Frontal cortex (tissue), 4 donors: ENCODE measurements at places on chromosomes 16 and 17.
A peak's percentile ranks its signal among the peaks of the same experiment; 100 is the strongest.

GRCh38 chr17:47287068-47287467 lies 33.4 kb downstream of the ITGB3 start:
- no peak for DNase-seq

DNA sequence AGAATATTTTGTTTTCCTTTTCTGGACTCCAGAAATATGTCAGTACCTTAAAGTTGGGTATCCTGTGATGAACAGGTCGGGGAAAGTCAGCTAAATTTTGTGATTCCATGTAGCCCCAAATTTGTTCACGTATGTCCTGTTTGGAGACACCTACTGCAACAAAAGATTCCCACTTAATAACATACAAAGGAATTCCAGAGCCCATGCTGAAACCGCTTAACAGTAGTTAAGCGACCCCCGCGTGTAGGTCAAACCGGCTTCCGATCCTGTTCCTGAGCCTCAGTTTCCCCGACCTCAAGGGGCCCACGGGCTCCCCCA lies 477 bp downstream of the MTHFSD start:
- DNase-seq = no peak

GRCh38 chr17:62630365-62631085 lies 3.1 kb downstream of the MRC2 start:
- DNase-seq = no peak

- DNase-seq = peak; percentile 40
Observed at GRCh38 chr16:12271006-12271405, 294.5 kb downstream of the SNX29 start.

DNA sequence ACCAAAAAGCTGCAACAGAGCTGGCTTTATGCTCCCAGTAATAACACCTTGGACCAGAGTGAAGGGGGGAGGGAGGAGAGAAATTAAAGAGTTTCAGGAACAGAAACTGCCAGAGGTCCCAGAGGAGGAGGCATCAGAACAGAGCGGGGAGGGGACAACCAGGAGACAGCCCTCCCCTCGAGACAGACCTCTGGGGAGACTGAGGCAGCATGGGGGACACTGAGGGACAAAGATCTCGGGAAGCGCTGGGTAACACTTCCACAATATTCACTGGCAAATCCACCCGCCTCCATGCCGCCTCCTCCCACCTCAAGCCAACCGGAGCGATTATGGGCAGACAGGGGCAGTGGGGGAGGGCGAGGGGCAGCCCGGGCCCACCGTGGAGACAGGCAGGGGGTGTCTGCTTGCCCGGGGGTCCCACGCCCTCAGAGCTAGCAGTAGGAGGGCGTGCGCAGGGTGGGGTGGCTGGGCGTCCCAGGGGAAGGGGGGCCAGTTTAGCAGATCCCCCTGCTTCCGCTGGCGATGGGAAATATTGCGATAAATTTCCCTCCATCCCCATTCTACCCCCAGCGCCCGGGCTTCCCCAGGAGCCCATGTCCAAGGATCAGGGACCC lies 1.2 kb downstream of the PCGF2 start:
- no peak for DNase-seq

DNA sequence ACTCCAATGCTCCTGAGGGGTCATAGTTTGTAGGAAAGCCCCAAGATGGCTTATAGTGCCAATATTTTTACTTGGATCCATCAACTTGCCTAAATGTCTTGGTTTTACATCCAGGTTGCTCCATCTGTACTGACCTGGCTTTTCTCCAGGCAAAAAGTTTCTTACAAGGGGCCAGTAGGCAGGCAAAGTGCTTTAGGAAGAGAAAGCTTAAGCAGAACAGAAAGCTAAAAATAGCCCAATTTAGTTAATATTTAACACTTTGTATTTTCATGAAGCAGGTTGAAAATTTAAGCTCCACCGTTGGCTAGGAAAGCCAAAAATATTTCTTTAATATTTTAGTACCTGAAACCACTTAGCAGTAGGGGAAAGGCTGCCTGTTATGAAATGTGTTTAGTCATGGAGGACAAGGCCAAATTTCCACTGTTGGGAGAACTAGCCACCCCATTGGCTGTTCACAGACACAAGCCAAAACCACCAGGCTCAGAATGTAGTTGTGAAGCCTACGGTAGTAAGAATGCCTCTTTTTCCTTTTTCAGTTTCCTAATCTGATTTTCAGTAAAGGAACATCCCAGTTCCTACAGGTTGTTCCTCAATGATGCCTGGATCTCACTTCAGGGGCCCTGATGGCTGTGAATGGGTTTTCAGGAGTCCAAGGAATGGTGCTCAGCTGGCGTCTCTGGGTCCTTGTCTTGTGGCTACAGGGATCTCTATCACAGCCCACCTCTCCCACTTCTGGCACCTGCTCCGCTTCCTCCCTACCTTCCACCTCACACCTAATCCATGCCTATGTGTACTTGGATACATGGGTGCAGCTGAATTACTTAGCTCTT lies 324.8 kb downstream of the PMP22 start:
- no peak for DNase-seq

GRCh38 chr16:86151239-86151851 lies 252.4 kb downstream of the IRF8 start:
- no peak for DNase-seq

GRCh38 chr17:7411427-7411750 lies 3.7 kb downstream of the NLGN2 start:
- DNase-seq = no peak

DNA sequence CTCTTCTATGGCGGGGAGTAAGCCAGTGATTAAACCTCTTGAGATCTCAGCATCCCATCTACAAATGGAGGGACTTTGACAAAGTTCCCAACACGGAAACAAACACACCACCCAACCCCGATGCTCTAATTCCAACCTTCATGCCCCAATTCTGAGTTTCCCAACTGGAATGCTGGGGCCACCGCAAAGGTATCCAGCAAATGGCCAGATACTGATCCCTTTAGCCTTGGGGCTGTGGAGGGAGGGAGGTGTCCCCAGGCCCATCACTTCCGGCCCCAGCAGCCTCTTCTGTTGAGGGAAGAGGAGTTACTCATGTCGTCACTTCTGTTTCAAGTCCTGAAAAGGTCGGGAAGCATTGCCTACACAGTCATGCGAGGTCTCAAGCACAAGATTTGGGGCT lies 154.8 kb upstream of the RPH3AL start:
- no peak for DNase-seq

DNA sequence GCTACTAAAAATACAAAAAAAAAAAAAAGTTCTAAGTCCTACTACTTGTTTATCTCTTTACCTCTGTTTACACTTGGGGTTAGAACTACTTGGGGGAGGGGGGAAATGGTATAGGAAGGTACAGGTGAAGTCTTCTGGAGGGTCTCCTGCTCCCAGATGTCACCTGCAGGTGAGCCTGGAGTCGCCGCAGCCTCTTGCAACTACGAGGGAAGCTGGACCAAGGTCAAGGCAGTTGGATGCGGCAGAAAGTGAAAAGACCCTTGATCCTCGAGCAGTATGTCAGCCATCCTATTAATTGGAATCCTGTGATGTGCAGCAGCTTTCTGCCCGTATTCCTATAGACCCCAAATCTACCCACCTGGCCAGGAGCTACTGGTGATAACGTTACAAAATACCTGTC lies 33.0 kb downstream of the HAPSTR1 start:
- DNase-seq = no peak

GRCh38 chr16:19888834-19889233 lies 4.2 kb upstream of the GPRC5B start:
- DNase-seq = no peak

- no peak for DNase-seq
Observed at GRCh38 chr17:16492613-16493530, 879 bp upstream of the LRRC75A start.

DNA sequence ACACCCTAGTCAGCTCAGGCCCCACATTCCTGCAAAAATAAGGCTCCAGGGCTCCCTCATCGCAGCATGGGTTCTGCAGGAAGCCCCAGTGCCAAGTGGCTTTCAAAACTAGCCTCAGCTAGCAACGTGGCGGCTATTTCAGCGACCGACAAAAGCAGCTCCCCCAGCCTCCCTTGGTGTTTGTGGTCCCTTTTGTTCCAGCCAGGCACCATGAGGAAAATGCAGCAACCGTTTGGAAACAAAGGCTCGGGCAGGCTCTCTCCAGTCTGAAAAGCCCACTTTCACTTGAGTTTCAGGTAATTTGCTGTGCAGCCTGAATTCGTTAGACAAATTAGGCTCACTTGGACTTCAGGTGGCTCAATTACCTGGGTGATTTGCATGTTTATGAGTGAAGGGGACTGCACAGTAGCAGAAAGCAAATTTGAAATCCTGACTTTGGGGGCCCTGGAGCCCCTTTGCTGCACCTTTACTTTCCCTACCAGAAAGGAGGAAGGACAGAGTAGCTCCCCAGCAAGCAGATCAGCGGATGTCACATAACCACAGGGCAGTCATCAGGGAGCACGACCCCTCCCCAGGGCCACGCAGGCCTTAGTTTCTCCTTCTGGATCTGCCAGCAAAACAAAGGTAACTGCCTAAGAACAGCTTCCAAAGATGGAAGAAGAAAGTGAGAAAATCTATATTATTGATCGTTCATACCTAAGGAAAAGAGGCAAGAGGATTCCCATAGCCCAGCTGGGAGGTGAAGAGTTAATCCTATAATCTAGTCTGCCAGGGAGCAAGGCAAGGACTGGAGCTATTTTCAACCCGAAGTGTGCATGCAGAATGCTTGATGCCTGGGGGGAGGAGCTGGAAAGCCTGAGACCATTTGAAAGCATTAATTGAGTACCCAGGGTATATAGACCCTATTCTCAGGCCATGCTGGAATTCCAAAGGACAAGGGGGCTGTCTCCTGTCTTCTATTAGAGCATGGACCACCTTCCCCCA lies 143.1 kb upstream of the SDK2 start:
- no peak for DNase-seq

DNA sequence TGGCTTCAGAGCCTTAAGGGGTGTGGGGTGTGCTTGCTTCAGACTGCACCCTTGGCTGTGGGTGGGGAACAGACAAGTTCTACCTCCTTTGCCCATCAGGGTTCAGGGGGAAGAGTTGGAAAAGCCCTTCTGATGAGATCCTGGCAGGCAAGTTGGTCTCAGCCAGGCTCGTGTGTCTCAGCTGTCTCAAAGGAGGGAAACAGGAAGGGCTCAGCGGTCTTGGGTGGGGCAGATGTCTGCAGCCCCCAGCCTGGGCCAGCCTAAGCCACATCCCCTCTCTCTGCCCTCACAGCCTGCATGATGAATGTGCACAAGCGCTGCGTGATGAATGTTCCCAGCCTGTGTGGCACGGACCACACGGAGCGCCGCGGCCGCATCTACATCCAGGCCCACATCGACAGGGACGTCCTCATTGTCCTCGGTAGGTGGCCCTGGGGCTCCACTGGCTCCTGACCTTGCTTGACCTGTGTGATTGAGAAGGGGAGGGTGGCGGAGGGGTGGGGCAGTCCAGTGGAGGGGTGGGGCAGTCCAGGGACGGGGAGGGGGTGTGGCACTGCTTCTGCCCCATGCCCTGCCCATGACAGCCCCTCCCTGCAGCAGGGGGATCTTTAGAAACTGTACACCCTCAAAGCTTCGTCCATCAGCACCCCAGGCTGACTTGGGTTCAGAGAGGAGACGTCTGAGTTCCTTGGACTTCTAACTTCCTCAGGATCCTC lies 199.5 kb downstream of the PRKCB start:
- no peak for DNase-seq

DNA sequence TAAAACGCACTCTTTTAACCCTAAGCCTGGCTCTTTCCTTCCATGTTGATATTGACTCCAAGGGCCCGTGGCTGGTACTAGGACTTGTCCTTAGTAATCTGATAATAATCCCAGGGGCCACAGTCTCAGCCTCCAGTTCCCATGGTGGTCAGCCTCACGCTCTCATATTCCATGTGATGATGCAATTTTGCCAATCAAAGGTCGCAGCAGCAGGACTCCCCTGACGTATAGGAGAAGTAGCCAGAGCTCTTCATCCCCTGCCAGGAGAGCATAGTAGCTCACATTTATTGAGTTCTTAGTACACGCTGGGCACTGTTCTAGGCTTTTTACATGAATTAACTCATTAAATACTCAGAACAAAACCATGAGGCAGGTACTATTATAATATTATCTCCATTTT lies 42.4 kb downstream of the CD300LF start:
- DNase-seq = no peak

- peak; percentile 27 for DNase-seq
Observed at GRCh38 chr16:24838554-24839266, 7.1 kb upstream of the SLC5A11 start.

DNA sequence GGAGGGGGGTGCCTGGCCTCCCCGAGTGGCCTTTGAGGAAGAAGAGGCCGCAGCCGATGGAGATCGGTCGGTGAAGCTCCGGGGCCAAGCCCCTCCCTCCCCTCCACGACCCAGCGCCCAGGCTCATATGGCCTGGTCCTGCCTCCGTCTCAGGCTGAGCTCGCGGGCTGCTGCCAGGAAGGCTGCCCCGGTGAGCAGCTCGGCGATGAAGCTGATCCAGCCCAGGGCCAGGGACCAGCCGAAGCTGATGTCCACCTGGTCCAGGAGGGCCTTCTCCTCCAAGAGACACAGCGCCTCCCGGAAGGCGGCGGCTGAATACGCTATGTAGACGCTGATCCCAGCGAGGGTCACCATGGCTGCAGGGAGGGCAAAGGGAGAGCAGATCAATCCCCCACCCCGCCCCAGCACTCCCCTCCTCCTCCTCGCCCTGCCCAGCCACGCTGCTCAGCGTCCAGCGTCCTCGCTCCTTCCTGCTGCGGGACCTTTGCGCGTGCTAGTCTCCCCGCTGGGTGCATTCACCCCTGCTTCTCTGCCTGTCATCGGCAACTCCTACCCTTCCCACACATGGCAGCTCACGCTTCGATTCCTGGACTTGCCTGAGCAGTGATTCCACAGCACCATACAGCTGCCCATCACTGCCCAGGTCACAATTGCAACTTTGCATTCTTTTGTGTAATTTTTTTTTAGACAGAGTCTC lies 20.5 kb downstream of the TMEM114 start:
- DNase-seq = no peak

GRCh38 chr16:11401161-11402050 lies 56.1 kb downstream of the RMI2 start:
- DNase-seq = no peak

DNA sequence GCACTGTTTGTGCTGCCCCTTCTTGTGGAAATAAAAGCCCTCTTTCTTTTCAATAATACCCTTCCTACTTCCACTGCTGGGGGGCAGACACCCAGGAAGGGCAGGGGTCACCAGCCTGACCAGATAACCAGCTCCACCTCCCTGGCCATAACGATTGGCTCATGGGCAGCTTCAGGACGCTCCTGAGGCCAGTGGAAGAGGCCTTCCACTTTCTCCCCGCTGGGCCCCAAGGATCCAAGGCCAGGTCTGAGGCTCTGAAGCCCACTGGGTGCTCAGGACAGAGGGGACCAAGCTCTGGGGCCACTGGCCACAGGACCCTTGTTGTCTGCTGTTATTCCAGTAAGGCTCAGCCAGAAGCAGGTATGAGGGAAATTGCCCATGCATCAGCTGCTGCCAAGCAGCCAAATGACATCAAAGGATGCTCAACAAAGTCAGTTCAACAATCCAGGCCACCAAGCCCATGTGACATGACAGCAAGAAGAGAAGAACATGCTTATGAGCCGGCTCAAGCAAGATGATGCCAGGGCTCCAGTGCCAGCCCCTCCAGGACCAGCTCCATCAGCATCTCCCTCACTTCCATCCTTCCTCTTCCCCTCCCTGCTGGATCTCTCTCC lies 238.8 kb downstream of the ZNF423 start:
- no peak for DNase-seq
